ENCODE measurements at places on chromosomes 13 and 19. TPM values are rescaled to one million over a fixed set of nuclear protein-coding genes. Genes with fewer than 3 reads are reported as not detected.

GRCh38 chr13:96835546-96835945 is 158.7 kb downstream of the OXGR1 start:
- no peak for DNase-seq

The LRRC4B gene
- total RNA-seq, result not detected

- DNase-seq, result no peak
Observed at GRCh38 chr19:1006711-1007398, 6.6 kb downstream of the GRIN3B start.

- no peak for DNase-seq
Observed at GRCh38 chr13:109707742-109708617, 78.4 kb downstream of the IRS2 start.

- no peak for DNase-seq
Observed at GRCh38 chr13:47572375-47572774, 428.7 kb downstream of the SUCLA2 start.

The SIGLEC9 gene
- 0.10 TPM for total RNA-seq

Data from RPMI7951 (cell line).